ENCODE measurements at places on chromosomes 2 and 18.

DNA sequence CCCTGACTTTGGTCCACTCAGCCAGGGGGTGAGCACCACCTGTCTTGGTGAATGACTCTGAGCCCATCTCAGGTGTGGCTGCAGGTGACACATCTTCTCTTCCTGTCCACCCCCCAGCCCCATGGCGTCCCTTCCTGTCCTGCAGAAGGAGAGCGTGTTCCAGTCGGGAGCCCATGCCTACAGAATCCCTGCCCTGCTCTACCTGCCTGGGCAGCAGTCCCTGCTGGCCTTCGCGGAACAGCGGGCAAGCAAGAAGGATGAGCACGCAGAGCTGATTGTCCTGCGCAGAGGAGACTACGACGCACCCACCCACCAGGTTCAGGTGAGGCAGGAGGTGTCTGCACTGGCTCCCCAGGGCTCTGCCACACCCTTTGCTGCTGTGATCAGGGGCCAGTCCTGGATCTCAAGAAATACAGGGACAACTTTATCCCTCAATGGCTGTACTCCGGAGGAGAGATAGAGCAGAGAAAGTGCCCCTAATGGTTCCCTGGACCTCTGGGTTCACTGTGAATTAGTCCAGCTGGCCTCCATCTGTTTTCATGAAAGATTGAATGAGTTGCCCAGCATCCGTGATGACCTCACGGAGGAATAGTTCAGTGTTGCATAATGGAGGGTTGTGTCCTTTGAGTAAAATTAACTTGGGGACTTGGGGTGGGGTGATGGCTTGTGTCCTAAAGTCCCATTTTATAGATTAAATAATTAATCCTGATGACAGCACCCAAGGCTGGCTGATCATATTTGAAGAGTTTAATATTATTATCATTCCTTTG is at the start of gene NEU2:
NEU2 (plus strand) TSS at position 122 of the 770 bp plus-strand sequence; CDS start at position 122, 0 bp downstream.
- DNase-seq: no peak

DNA sequence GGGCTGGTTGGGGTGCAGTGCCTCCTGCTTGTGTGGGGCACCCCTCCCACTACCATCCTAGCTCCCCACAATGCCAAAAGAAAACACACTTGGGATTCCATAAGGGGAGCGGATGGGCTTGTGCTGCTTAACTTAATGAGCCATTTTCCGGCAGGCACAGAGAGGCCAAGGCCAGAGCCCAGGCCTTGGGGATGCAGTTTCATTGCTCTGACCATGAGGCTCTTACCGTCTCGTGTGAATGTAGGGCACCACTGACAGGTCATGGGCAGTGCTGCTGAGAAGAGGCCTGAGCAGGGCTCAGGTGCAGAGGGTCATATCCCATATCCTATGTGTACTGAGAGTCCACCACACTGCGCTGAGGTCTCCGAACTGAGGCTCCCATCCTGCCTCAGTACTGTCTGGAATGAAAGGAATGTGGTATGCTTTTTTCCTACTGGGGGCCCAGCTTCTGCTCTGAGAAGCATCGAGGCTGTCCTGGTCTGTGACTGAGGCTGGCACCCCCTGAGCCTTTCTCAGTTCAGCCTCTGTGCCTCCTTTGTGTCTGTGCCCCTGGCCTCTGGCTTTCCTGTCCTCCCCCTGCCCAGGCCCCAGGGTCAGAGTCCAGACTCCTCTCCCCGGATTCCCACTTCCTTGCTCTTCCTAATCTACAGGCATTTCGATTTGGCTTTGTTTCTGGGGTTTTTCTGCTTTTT is 45.2 kb upstream of the MAPRE3 start:
- no peak for DNase-seq

GRCh38 chr2:14364471-14364870 is 268.0 kb upstream of the LRATD1 start:
- DNase-seq: no peak

DNA sequence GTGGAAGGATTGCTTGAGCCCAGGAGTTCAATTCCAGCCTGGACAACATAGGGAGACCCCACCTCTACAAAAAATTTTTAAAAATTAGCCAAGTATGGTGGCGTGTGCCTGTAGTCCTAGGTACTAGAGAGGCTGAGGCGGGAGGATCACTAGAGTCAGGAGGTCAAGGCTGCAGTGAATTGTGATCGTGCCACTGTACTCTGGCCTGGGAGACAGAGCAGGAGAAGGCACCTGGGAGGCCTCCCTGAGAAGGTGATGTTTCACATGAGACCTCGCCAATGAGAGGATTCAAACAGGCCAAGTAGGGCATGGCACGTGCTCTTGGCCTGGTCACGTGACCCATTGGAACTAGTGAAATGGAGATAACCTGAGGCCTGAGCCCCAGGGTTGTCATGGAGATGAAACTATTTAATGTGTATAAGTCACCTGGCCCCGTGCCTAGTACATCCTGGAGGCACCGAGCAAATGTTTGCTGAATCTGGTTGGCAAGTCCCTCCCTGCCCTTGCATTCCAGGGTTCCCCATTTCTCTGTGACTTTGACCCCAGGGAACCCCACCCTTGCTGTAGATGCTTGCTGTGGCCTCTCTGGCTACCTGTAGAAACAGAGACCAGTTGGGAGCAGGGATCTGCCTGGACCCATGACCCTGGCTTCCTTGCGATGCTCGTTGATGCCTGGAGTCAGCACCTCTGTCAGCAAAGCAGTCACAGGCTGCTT is 26.1 kb upstream of the ROCK2 start:
- DNase-seq: no peak

- no peak for DNase-seq
These were observed 63.2 kb downstream of the CEP192 start for GRCh38 chr18:13054336-13054735.

DNA sequence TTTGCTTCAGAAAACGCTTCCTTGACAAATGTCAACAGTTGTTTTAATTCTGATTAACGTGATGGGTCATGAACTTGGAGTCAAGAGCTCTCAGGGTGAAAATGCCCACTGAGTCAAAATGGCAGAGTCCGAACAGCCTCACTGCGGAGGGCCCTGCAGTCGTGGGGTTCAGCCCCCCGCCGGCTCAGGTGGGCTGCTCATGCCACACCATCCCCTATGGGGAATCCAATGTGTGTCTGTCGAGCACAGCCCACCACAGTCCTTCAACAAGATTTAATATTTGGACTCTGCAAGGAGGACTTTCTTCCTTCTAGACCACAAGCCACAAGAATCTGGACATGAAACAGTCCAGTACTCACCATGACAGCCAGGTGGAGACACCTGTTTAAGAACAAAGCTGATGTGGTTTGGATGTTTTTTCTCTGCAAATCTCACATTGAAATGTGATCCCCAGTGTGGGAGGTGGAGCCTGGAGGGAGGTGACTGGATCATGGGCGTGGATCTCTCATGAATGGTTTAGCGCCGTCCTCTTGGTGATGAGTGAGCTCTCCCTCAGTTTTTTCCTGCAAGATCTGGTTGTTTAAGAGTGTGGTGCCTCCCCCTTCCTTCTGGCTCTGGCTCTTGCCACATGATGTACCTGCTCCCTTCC is 201.0 kb downstream of the NDUFA10 start:
- no peak for DNase-seq

GRCh38 chr2:170165129-170165528 is 12.8 kb upstream of the MYO3B start:
- DNase-seq: no peak

- DNase-seq: peak; percentile 67
These were observed 64.9 kb downstream of the SPRED2 start for GRCh38 chr2:65367524-65367923.

- DNase-seq: no peak
These were observed 177.1 kb downstream of the ACOXL start for GRCh38 chr2:110909501-110909900.

GRCh38 chr2:100852999-100853908 is 33.3 kb downstream of the NPAS2 start:
- no peak for DNase-seq

GRCh38 chr18:9608728-9609127 is 5.6 kb downstream of the PPP4R1 start:
- no peak for DNase-seq

- no peak for DNase-seq
These were observed 142.3 kb downstream of the RBM43 start for GRCh38 chr2:151119374-151119773.
